ENCODE measurements at places on chromosomes 16 and 17. TPM values are rescaled to one million over a fixed set of nuclear protein-coding genes. Genes with fewer than 3 reads are reported as not detected.

PNMT gene
- not detected for total RNA-seq

YBX2 gene
- total RNA-seq = under 0.01 TPM

TUBG1 gene
- 16.7 TPM for total RNA-seq

PRR29 gene
- total RNA-seq = 0.26 TPM

SALL1 gene
- 0.17 TPM for total RNA-seq

GRAPL gene
- total RNA-seq = under 0.01 TPM

PPP1R27 gene
- under 0.01 TPM for total RNA-seq

TBC1D3D gene
- total RNA-seq = 0.77 TPM

PIK3R6 gene
- not detected for total RNA-seq

DPEP2 gene
- total RNA-seq = not detected

PSMC3IP gene
- 2.3 TPM for total RNA-seq

OTOA gene
- not detected for total RNA-seq

ACSM2A gene
- not detected for total RNA-seq

CHST6 gene
- total RNA-seq = 0.26 TPM

NATD1 gene
- total RNA-seq = 9.2 TPM

ACSM5 gene
- not detected for total RNA-seq

ABI3 gene
- not detected for total RNA-seq

EVPLL gene
- not detected for total RNA-seq

ZNF830 gene
- total RNA-seq = 14.4 TPM

KCNH4 gene
- not detected for total RNA-seq

C1QTNF8 gene
- not detected for total RNA-seq

All from fibroblast of lung (primary cell).